ENCODE measurements at places on chromosomes 3 and 15.

GRCh38 chr3:9736831-9737230 lies 5.3 kb downstream of the BRPF1 start:
- DNase-seq: no peak

DNA sequence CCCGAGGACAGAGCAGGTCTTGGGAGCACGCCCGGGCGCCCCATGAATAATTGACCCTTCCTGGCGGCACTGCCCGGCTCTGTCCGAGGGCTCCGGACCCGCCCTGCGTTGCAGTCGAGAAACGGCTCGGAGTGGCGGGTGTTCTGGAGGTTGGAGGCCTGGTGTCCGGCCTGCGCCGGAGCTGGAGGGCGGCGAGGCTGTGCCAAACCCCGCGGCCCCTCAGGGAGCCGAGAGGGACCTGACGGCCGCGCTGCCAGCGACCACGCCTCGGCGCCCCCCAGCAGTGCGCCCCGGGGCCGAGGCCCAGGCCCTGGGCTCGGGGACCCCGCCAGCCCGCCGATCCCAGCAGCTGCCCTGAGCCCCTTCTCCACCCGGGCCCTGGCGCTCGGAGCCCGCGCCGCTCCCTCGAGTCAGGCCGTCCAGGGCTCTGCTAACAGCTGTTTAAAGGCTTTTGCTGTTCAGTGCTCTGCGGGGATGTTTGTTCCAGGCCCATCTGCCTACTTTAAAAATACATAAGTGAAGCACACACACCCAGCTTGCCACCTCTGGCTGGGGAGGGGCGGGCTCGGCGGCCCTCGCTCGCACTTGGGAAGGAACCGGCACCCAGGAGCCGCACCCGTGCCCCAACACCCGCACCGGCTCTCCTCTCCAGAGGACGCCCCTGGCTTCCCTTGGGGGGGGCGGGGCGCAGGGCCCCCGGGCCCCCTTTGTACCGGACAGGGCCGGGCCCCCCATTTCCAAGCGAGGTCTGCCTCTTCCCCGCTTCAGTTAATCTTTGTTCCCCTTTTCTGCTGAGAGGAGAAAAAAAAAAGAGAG lies 730 bp upstream of the ZNF710 start:
- peak; percentile 74 for DNase-seq

DNA sequence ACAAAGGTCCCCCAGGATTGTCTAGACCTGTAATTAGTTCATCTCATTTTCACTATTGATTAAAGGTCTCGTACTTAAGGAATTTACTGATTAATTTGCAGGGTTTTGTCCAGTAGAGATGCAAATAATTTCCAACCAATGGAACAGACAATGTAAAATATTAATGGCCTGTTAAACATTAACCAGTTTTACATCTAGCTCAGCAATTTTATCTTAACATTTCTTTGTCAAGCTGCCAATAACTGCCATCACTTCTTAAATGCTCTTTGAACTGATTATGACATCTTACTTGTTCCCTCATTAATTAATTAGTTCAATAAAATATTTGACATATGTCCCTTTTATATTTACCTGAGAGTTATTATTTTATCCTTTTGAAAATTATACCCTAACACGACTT lies 9.4 kb upstream of the STRIT1 start:
- DNase-seq: no peak

GRCh38 chr15:89462198-89462912 lies 34.0 kb downstream of the RHCG start:
- DNase-seq: no peak

DNA sequence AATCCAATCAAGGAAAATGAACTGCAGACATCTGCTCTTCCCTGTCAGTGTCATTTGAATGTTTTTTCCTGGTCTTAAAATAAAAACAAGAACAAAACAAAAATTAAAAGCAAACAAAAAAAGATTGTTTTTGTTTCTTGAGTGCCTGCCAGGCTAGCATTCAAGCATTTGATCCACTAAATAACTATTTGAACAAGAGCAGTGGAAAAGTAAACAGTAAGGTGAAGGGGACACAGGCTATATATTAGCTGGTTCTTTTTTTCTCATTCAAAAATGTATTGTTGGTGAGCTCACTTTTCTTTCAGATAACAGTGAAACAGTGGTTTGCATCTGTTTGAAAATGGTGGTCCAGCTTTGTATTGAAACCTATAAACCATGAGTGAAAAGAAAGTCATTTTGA lies 586.9 kb upstream of the SGO1 start:
- no peak for DNase-seq

GRCh38 chr3:130759692-130760338 lies 13.2 kb upstream of the PIK3R4 start:
- peak; percentile 17 for DNase-seq

- no peak for DNase-seq
Measured at GRCh38 chr15:40953713-40954074, 423 bp downstream of the CHAC1 start.

- no peak for DNase-seq
Measured at GRCh38 chr3:48555231-48555948, 1.2 kb downstream of the PFKFB4 start.

DNA sequence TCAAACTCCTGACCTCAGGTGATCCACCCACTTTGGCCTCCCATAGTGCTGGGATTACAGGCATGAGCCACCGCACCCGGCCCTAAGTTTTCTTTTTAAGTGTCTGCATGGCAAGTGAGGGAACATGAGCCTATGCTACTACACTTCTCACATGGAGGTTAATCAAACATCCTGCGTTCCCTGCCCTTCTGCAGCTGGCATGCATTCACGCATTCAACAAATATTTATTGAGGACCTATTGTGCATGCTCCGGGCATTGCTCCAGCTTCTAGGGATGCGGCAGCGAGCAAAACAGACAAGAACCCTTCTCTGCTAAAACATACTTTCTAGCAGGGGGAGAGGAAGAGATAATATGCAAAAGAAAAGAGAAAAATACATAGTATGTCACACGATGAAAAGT lies 42.6 kb upstream of the ACKR4 start:
- DNase-seq: no peak

GRCh38 chr3:123447749-123448517 lies 957 bp downstream of the ADCY5 start:
- peak; percentile 72 for DNase-seq

- no peak for DNase-seq
Measured at GRCh38 chr15:70032509-70032908, 65.2 kb downstream of the TLE3 start.

DNA sequence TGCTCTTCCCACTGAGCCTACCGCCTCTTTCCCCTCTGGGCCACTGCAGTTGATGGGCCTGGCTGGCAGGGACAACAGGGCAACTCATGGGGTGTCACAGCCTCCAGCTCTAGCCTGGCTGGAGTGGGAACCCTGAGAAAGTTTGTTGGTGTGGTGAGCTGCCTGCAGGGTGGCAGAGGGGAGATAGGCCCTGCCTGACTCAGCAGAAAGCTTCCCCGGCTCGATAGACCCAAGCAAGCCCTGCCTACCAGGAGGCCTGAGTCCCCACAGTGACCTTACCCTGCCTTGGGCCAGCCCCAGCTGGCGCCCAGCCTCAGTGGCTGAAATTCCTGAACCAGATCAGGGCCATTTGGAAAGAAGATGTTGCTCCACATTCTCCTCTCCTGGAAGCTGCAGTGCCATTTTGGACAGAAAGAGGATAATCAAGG lies 29.4 kb downstream of the ABTB1 start:
- no peak for DNase-seq

GRCh38 chr3:140134231-140134965 lies 199.4 kb downstream of the CLSTN2 start:
- no peak for DNase-seq

- DNase-seq: no peak
Measured at GRCh38 chr3:128409624-128410581, 56.8 kb downstream of the DNAJB8 start.

GRCh38 chr3:71587958-71588357 lies 4.4 kb upstream of the FOXP1 start:
- no peak for DNase-seq

DNA sequence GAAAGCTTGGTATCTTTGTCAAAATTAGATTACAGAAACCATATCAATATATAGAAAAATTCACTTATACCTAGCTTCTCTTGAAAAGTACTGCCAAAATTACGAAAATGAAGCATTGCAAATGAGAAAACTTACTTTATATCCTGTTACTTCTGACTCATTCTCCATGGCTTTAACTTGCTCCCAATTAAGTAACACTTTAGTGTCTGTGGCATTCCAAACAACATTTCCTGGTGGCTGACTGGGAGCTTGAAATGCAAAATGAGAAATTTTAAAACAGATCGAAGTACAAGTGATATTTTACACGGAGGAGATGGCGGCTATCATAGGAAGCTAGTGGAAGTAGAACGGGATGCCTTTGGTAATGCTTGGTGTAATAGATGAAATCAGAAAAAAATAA lies 347.3 kb downstream of the CNTN3 start:
- no peak for DNase-seq

GRCh38 chr15:60471314-60471713 lies 7.6 kb downstream of the ICE2 start:
- no peak for DNase-seq

Measured in HuH-7.5 (cell line).